ENCODE measurements at places on chromosomes 16 and 17.

- DNase-seq, result no peak
Observed at GRCh38 chr17:9350080-9350479, 225.5 kb downstream of the STX8 start.

DNA sequence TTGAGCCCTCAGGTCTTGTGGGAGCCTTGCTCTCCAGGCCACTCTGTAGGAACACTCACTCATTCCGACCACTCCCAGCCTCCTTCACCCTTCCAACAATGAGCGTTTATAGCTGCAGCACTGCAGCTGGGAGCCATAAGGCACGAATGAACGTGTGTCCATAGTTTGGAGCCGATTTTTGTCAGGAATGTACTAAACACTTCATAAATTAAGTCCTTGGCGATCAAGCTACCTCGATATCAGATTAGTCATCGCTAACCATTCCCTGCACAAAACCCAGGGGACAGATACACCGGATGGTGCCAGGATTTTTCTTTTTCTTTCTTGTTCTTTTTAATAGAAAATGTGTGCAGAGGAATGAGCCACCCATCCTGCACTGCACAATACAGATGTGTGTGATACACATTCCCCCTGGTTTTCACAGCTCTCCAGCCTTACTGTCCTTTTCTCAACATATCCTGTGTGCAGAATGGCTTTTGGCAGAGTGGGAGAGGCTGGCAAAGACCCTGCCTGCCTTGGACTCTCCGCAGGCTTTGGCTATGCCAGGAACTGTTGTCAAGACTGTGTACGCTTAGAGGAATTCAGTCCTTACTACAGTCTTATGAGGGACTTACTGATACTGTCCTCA, 68.4 kb upstream of the ELAC2 start:
- no peak for DNase-seq

DNA sequence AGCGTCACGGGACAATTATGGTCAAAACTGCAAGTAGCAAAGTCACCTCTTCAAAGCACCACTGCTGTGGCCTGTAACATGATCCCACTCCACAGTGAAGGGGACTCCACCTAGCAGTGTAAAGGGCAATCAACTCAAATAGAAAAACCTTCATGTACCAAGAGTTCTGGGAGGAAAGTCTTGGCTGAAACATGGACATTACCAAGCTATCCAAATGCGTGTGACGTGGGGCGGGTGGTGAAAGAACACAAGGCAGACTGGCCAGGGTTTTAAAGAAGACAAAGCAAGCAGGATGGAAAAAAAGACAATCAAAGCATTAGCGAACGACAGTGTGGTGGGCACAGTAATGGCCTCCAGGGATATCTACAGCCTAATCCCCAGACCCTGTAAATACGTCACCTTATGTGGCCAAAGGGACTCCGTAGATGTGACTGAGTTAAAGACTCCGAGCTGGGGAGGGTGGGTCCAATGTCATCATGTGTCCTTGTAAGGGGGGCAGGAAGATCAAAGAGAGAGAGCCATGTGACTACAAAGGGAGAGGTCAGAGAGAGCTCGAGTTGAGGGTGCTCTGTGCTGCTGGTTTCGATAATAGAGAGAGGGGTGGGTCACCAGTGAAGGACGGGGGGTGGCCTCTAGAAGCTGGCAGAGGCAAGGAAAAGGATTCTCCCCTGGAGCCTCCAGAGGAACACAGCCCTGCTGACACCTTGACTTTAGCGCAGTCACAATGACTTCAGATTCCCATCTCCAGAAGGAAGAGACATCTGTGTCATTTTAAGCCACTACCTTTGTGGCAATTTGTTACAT, 6.0 kb downstream of the HSDL1 start:
- DNase-seq, result no peak

DNA sequence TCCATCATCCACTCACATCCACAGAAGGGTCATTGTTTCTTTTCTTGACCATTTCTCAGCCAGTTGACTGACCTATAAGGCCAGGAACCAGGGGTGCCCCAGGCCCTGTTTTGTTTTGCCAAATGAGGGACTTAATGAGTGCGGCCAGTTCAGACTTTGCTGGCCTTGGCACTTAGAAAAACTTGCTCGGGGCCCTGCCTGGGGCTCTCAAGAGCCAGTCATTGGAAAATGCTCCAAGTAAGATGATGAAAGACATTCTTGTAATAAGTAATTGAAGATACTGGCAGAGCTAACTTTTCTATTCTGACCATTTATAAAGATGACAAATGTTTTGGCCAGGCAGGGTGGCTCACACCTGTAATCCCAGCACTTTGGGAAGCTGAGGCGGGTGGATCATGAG, 29.0 kb upstream of the CLEC18B start:
- DNase-seq, result no peak

- DNase-seq, result no peak
Observed at GRCh38 chr17:75849724-75850123, 5.4 kb downstream of the WBP2 start.

- DNase-seq, result no peak
Observed at GRCh38 chr17:32142857-32143526, 690 bp downstream of the RHOT1 start.

GRCh38 chr17:1539811-1540210, 22.8 kb downstream of the PITPNA start:
- no peak for DNase-seq

DNA sequence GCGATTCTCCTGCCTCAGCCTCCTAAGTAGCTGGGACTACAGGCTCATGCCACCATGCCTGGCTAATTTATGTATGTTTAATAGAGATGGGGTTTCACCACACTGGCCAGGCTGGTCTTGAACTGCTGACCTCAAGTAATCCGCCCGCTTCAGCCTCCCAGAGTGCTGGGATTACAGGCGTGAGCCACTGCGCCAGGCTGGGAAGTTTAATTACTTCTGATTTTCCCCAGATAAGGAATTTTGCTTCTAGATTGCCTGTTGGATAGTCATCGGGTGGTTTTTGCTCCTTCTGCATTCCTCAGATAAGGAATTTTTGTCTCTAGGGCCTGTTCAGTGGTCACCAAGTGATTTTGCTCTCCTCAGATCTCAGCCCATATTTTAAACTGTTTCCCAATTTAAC, 112.5 kb downstream of the MAP2K4 start:
- DNase-seq, result no peak

- no peak for DNase-seq
Observed at GRCh38 chr16:31487071-31487719, 4.3 kb downstream of the SLC5A2 start.

GRCh38 chr17:29177871-29178749, 2.1 kb downstream of the MYO18A start:
- no peak for DNase-seq

DNA sequence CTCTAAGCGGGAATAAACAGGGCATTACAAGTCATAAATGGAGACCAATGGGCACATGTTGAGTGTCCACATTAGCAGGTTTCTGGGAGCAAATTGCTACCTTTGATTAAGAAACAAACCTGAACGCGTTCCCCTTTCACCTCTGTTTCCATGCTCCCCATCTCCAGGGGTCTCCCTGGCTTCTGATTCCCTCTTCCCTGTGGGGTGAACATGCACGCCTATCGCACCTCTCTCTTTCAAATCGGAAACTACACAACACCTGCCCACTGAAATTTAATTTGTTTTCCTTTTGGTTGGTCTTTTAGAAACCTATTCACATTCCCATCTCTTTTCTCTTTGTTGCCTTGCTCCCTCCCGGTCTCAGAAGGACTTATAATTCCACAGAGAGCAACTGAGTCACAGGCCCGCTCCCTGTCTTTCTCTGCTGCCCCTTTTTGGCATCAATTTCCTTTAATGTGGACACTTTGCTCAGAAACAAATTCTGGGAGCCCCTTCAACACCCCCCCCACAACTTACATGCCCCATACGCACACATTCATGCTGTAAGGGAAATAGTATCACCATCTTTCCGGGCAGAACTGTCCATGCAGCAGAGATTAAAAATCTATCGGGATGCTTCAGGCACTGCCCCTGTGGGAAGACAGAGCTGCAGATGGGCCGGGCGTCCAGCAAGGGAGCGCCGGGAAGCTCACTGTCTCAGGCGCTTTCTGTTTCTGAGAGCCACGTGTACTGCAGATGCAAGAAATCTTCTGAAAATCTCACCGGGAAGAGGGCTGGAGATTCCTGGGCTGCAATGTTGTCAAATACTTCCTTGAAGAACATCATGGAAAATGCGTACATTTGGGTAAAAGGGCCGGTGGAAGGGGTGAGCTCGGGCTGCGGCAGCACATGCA, 7.2 kb upstream of the FOXF1 start:
- DNase-seq, result no peak

GRCh38 chr16:80518436-80518835, 22.4 kb upstream of the DYNLRB2 start:
- no peak for DNase-seq

DNA sequence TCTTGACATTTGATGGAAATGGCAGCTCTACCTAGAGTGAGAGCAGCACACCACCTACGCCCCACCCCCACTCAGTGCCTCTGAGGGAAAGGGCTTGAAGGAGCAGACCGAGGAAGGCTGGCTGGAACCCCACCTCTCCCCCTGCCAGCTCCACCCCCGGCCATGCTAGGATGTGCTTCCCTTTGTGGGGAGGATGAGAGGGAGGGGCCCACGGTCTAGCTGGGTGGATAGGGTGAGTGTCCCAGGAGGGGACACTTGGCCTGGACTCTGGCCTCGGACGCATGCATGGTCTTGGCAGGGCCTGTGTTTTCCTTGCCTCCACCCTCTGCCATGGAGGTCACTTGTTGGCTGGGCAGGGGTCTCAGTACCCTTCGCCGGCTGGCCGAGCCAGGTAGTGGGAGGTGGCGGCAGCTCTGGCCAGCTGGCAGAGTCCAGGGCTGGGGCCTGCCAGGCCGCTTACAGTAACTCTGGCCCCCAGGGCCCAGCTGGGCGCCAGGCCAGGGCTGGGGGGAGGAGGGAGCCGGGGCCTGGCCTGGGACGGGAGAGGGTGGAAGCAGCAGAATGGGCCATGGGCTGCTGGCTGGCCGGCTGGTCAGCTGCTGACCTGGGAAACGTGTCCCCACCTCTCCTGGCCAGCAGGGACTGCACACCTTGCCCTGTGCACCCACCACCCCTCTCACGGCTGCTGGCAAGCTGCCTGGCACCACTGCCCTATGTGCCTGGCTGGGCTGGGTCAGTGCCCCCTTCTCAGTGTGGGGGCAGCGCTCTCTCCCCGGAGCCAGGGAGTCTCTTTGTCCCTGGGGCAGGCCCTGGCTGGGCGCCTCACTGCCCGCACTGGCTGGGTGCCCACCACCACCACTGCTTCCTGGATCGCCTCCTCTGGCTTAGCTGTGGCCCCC, 23.0 kb downstream of the RARA start:
- DNase-seq, result peak; percentile 98

DNA sequence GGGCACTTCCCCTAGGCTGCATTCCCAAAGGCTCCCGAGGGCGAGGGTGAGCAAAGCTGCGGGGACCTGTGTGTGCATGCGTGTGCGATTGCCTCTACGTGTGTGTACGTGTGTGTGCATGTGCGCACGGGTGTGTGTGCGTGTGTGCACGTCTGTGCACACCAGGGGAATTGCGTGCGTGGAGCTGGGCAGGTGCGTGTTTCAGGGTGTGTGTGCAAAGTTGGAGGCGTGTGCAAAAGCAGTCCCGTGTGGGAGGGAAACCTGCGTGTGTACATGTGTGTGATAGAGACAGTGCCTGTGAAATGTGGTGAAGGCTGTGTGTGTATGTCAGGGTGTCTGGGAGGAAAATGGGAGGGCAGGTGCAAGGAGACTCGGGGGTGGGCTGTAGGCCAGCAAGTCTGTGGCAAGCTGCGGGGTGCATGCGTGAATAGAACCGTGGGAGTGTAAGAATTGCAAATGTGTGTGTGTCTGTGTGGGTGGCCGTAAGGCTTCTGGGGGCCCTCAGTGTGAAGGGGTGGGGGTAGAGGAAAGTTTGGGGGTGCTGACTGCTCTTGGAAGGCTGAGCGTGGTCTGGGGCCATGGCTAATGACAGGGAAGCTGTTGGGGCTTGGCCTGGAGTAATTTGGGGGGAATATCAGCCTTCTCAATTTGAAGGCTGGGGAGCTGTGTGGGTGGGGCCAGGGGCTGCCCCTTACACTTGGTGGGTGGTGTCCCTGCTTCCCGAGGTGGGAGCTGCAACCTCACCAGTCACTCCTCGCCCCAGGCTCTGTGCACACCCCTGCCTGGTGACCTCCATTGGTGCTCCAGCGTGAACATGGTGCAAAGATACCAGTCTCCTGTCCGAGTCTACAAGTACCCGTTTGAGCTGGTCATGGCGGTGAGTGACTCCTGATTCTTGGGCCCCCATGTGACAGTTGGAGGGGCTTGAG, 644 bp downstream of the SEC14L5 start:
- no peak for DNase-seq

DNA sequence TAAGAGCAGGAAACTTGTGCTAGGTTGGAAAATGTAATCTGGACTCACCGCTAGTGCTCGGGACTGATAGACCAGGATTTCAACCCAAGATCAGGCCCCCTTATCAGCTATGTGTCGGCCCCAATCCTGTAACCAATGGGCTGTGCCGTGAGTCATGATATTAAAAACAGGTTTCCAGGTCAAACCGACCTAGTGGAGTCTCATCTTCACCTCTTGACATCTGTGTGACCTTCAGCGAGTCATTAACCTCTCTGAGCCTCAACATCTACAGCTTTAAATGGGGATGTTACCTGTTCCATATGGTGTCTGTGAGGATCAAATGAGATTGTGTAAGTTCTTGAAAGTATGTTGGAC, 512 bp downstream of the PMM2 start:
- no peak for DNase-seq

- DNase-seq, result no peak
Observed at GRCh38 chr16:65733721-65734120, 611.9 kb upstream of the CDH11 start.

DNA sequence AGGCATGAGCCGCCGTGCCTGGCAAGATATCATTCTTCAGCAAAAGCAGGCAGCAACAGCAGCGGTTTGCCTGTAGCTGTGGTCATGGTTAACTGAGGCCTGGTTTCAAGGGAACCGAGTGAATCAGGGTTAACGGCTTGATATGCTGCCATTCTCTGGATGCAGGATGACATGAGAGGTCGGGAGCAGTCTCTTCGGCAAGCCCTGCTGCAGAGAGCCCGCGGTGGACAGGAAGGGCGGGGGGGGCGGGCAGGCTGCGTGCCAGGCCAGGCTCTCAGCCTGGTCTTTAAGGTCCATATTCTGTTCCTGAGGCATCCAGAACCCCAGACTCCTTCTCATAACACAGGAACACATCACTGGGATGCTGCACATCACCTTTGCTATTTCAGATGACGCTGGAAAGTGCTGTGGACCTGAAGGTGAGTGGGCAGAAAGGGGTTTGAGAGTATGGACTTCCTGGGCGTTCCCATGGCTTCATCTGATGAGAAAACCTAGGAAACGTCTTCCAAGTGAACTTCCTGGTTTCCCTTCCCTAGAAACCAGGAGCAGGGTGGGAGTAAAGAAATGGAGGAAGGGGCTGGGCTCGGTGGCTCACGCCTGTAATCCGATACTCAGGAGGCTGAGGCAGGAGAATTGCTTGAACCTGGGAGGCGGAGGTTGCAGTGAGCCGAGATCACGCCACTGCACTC, 165.6 kb upstream of the RPH3AL start:
- no peak for DNase-seq

GRCh38 chr17:2179615-2180295, 123.8 kb downstream of the SMG6 start:
- no peak for DNase-seq

Measured in cortex of kidney (tissue), 1 donor.